NCI-H524 treated with DMSO at 0.1 percent for 48 hours (cell line): ENCODE measurements at places on chromosomes 12 and 14.

GRCh38 chr12:26941215-26941594 lies 2.9 kb downstream of the FGFR1OP2 start:
- no peak for DNase-seq

GRCh38 chr14:80364274-80364673 lies 153.0 kb upstream of the DIO2 start:
- peak; percentile 13 for DNase-seq

DNA sequence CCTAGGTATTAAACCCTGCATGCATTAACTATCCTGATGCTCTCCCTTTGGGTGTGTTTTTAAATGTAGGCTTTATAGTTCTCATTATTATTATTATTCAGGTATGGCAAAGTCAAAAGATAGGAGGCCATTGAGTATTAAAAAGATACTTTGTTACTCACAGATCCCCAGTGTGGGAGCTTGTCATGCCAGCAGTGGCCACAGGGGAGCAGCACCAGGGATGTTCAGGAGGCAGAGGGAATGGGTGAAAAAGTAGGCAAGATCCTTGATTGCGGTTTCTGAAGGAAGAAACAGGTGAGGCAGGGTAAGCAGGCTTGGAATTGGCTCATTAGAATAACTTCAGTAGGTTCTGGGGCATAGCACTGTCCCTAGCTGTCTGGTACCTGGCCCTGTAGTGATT lies 382.2 kb downstream of the MED13L start:
- no peak for DNase-seq

DNA sequence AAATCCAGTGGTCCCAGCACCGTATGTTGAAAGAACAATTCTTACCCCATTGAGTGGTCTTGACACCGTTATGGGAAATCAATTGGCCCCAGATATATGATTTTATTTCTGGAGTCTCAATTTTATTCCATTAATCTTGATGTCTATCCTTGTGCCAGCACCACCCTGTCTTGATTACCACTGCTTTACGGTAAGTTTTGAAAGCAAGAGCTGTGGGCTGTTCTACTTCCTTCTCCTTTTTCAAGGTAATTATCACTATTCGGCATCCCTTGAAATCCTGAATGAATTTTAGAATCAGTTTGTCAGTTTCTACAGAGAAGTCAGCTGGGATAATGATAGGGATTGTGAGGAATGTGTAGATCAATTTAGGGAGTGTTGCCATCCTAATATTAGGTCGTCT lies 160.8 kb upstream of the SFSWAP start:
- no peak for DNase-seq

DNA sequence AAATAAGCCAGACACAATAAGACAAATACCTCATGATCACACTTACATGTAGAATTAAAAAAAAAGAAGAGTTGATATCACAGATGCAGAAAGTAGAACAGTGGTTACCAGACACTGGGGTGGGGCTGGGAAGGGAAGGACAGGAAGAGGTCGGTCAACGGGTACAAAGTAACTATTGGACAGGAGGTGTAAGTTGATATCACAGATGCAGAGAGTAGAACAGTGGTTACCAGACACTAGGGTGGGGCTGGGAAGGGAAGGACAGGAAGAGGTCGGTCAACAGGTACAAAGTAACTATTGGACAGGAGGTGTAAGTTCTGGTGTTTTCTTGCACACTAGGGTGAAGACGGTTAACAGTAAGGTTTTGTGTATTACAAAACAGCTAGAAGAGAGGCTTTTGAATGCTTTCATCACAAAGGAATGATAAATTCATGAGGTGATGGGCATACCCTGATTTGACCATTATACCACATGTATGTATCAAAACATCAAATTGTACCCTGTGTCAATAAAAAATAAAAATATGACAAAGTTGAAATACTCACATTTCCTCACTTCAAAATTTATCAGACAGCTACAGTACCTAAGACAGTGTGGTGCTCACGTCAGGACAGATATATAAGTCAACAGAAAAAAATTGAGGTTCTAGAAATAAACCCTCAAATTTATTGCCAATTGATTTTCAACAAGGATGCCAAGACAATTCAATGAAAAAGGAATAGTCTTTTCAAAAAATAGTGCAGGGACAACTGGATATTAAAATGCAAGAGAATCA lies 32.8 kb downstream of the GALC start:
- DNase-seq: no peak

- DNase-seq: peak; percentile 16
Measured at GRCh38 chr12:52004042-52004648, 2.6 kb upstream of the TAMALIN start.

DNA sequence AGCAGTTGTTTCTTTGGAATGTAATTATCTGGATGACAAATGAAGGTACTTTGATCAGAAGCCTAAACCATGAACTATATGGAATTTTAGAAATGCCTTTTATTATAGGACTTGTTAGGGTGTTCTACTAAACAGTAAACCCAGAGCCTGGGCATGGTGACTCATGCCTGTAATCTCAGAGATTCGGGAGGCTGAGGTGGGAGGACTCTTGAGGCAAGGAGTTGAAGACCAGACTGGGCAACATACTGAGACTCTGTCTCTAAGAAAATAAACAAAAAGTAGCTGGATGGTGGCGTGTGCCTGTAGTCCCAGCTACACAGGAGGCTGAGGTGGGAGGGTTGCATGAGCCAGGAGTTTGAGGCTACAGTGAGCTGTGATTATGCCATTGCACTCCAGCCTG lies 23.9 kb downstream of the PALS1 start:
- DNase-seq: no peak

DNA sequence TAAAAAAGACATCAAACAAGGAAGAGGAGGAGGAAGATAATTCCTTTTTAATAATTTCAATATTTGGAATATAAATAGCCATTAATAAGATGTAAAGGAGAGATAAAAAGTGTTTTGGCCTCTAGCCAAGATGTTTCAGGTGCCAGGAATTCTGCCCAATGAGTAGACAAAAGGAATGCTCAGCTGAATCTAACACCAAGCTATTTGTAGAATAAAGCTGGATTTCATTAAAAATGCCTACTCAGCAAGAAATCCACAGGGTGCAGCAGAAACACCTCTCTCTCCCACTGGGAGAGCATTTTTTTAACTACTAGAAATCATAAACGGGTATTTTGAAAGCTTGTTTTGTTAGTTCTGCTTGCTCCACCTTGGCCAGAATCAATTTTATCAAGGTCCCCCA lies 4.1 kb upstream of the STAB2 start:
- no peak for DNase-seq

DNA sequence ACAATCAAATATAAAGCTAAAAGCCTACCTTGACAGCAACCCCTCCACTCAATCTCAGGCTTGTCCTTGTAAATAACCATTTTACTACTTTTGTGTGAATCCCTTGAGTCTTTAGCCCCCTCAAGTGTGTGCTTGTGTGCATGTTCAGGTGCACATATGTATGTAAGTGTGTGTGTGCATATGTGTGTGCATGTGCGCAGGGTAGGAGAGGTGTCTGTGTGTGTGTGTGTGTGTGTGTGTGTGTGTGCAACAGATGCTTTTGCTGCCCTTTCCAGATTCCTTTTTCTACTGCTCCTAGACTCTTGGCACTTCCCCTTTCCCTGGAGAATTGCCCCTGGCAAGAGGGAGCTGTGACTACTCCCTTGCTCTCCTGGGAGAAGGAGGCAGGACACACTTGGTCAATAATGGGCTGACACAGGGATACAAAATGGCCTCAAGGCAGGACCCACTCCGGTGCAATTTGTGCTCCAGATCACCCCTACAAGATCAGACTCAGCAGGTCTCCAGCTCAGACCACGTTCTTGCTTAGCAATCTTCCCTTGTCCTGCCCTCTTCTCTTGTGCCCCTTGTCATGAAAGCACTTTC lies 73.4 kb downstream of the IFNG start:
- DNase-seq: no peak

DNA sequence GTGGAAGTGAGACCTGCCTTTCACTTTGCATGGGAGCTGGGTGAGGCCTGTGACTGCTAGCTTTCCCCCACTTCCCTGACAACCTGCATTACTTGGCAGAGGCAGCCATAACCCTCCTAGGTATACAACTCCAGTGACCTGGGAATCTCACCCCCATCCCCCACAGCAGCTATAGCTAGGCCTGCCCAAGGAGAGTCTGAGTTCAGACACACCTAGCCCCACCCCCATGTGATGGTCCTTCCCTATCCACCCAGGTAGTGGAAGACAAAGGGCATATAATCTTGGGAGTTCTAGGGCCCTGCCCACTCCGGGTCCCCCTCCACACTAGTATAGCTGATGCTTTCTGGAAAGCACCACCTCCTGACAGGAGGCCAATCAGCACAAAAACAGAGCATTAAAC lies 6.3 kb upstream of the STRAP start:
- DNase-seq: no peak

DNA sequence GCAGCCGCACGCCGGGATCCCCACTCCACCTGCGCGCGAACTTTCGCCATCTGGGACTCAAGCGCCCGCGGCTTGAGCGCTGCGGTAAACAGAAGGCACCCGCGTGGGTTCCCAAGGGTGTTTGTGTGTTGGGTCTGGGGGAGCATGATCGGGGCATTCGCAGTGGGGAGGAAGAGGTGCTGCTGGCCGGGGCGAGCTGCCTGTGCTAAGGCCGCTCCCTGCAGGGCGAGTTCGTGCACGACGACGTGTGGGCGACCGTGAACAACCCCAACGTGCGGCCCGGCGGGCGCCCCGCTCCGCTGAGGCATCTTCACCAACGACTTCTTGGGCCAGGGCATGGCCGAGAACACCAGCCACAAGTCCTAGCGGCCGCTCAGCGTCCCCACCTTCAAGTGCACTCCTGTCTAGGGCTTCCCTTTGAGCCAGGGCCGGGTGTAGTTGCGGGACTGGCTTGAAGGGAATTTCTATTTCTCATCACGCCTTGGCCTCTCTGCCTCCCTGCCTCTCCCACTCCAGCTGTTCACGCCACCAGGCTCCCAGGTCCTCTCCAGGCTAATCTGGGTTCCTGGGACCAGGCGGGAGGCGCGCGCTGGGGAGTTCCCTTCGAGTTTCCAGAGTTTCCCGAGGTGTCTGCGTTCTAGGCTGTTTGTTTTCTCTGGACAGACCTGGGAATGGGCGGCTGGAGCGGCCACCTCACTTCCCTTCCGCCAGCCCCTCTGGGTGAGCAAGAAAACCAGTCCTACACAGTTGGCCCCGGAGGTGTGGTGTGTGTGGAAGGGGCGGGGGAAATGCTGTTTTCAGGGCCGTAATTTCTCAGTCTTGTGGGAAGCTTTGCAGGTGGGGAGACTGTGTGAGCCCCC lies 417.8 kb upstream of the TMTC1 start:
- DNase-seq: no peak

DNA sequence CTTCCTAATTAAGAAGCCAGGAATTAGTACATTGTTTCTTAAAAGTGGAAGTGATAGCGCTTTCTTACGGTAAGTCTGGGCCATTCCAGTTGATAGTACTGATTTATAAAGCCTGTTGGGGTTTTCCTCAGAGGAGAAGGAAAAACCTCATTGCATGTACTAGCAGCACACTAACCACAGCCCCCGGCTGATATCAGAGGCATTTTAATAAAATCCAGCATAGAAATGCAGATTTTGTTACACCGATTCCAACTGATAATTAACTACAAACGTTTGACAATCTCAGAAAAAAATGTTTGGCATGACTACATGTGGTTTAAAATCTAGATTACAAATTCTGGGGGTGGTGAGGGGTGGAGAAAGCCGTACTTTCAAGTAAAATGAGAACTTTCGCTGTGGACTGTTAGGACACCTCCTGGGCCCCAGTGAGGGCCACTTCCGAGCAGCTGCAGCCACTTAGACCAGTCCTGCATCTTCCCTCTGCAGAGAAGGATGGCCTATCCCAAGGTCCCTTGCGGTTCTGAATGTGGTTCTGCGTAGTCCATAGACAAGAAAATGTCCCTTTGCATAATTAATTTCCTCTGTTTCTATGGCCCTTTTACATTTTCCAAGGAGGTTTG lies 374.4 kb downstream of the NUAK1 start:
- DNase-seq: no peak

DNA sequence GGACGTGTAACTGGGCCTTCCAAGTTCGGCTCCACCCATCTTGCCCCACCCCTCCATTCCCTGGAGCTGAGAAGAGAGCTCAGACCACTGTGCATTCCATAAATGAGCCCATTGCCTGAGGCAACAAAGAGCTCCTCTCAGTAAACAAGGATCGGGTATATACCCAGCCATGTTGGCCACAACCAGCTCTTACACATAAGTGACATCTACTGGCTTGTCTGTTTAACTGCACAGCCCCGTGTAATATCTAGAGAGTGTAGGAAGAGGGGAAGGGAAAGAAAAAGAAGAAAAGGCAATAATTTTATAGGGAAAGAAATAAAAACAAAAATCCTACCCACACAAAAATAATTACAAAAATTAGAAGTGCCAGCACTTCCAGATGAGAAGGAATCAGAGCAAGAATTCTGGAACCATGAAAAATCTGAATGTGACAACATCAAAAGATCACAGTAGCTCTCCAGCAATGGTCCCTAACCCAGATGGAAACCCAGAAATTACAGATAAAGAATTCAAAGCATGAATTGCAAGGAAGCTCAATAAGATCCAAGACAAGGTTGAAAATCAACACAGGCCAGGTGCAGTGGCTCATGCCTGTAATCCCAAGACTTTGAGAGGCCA lies 308.1 kb downstream of the RPAP3 start:
- DNase-seq: no peak

DNA sequence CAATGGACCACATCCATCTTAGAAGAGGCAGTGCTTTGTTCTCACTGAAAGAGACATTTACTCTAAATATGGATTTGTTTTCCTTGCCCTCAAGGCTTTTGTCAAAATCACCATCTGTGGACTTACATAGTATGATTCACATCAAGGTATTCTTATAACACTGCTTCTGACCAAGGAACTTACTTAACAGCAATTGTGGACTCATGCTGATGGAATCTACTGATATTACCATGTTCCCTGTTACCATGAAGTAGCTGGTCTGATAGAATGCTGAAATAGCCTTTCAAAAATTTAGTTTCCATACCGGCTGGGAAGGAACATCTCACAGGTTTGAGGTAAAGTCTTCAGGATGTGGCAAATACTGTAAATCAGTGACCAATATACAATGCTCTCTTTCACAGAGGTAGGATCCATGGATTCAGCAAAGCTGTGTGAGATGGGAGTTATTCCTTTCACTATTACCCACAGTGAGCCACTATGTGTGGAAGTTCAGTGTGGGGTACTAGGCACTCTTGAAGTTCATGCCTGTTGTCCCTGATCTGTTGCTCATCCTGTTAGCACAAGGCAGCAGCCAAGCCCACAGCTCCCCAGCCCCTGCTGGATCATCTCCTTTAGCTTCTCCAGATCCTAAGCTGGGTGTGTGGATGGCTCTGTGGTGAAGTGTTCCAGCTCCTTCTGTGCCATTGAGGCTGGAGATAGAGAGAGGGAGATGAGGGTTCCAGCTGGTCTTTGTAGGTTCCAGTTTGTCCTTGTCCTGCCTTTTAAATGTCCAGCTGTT lies 126.4 kb downstream of the ATP23 start:
- no peak for DNase-seq

- DNase-seq: no peak
Measured at GRCh38 chr12:67411562-67411961, 142.4 kb downstream of the CAND1 start.

- DNase-seq: no peak
Measured at GRCh38 chr12:57227315-57228115, 2.0 kb upstream of the SHMT2 start.

DNA sequence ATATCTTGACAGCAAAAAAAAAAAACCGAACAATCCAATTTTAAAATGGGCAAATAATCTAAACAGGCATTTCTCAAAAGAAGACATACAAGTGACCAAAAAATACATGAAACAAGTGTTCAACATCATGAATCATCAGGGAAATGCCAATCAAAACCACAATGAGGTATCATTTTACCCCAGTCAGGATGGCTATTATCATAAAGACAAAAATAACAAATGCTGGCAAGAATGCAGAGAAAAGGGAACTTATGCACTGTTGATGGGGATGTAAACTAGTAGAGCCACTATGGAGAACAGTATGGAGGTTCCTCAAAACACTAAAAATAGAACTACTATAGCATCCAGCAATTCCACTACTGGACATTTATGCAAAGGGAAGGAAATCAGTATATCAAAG lies 448.2 kb downstream of the RGS6 start:
- DNase-seq: no peak
